ENCODE measurements at places on chromosomes 5 and 9.

- no peak for DNase-seq
Measured at GRCh38 chr5:4868140-4868735, 271.9 kb upstream of the ADAMTS16 start.

- DNase-seq: no peak
Measured at GRCh38 chr9:33189331-33189791, 22.2 kb upstream of the B4GALT1 start.

DNA sequence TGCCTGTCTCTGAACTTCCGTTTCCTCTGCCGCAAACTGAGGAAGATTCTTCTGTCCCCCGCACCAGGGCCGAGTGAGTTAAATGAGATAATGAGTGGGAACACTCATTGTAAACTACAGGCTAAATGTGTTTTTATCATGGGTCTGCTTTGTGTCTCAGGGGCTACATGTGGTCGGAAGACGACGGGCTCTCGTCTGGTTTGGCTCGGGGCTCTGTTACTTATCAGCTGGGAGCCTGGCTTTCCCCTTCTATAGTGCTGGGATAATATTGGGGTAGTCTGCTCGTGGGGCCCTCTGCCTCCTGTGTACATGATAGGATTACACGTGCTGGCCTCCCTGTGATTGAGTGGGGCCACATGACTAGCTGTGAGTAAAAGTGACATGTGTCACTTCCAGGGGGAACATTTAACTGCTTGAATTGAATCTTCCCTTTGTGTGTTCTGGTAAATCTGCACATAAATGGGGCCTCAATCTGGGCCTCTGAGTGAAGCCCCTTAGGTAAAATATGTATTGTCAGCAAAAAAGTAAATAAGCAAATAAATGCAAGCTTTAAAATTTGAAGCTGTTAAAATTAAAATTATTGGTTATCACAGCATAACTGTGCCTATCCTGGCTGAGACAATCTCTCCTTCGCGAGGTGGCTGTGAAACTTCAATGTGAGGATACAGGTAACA, 86.9 kb upstream of the SH3PXD2B start:
- DNase-seq: peak; percentile 51

DNA sequence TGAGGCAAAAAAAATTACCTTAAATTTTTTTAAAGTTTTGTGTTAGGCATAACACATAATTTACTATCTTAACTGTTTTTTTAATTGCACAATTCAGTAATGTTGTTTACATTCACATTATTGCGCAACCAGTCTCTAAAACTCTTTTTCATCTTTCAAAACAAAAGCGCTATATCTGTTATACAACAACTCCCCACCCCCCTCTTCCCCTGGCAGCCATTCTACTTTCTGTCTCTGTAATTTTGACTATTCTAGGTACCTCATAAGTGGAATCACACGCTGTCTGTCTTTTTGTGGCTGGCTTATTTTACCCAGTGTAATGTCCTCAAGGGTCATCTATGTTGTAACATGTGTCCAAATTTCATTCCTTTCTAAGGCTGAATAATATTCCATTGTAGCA, 241.5 kb upstream of the DMRT1 start:
- no peak for DNase-seq

DNA sequence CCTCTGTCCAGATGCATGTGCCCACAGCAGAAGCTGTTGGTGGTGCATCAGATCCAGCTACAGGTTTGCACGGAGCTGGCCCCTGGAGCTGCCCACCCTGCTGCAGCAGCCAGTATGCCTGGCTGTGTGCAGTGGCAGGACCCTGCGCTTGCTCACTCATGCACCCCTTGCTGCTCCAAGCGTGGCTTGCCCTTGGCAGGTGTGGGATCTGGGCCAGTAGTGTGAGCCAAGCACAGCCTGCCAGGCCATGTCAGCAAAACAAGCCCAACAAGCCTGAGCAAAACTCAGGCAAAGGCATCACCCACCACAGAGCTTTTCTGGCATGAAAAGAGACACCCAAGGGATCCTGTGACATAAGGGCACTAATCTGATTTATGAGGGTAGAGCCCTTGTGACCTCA, 18.3 kb upstream of the ECPAS start:
- DNase-seq: no peak

DNA sequence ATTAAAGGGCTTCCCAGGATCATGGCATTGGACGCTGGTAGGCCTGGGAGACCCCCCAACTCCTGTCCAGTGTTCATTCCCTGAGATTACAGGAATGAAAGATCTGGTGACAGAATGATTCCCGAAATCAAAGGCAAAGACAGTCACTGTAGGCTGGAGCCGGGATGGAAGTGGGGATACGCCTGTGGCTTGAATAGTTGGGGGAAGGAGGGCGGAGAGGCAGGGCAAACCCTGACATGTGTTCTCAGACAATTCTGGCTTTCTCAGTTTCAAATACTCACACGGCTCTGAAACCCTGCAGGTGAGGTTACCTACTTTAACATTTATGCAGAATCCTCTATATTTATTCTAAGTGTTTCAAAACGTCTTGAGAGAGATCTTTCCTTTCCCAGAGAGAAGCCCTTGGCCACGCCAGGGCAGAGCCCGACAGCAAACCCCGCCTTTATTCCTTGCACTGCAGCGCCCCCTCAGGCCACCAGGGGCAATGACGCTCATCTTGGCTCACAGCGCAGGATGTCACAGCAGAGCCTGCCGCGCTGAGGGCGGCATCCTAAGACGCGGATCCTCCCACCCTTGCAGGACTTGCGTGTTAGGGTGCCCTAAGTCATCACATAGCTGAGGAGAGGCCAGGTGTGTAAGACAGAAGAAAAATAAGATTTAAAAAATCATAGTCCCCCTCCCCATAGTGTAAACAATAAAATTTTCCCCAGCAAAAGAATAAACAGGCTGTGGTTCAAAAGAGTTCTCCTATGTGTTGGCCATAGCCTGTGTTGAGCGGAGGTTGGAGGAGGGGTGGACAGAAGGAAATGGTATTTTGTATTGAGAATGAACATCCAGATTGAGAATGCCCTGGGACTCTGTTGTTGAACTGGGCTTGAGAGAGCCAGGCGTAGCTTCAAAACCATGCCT, 284.5 kb downstream of the NTRK2 start:
- peak; percentile 87 for DNase-seq

- DNase-seq: no peak
Measured at GRCh38 chr5:11584017-11584416, 320.2 kb downstream of the CTNND2 start.

DNA sequence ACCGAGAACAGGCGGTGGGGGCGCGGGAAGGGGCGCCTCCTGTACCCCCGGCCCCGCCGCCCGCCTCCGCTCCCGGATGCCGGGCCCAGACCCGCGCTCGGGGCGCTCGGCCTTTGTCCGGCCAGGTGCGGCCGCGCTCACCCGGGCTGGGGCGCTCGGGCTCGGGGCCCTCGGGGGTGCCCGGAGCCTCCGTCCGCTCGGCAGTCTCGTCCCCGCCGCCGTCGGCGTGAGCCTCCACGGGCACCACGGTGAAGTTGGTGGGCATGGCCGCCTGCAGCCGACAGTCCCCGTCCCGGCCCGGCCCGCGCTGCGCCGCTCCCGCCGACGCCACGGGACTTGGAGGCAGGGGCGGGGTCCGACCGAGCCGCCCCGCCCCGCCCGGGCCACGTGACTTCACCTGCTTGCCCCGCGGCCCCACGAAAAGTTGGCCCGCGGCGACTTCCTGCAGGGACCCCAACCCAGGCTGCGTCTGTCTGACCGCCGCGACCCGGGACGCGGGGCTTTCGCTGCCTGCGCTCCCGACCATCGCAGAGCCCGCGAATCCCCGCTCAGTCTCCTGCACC, at the start of gene SLC12A7:
SLC12A7 (minus strand) TSS at position 337 of the 563 bp plus-strand sequence; CDS start at position 265, 72 bp downstream.
- DNase-seq: no peak

- no peak for DNase-seq
Measured at GRCh38 chr5:129748913-129749880, 1.3 kb downstream of the MINAR2 start.

DNA sequence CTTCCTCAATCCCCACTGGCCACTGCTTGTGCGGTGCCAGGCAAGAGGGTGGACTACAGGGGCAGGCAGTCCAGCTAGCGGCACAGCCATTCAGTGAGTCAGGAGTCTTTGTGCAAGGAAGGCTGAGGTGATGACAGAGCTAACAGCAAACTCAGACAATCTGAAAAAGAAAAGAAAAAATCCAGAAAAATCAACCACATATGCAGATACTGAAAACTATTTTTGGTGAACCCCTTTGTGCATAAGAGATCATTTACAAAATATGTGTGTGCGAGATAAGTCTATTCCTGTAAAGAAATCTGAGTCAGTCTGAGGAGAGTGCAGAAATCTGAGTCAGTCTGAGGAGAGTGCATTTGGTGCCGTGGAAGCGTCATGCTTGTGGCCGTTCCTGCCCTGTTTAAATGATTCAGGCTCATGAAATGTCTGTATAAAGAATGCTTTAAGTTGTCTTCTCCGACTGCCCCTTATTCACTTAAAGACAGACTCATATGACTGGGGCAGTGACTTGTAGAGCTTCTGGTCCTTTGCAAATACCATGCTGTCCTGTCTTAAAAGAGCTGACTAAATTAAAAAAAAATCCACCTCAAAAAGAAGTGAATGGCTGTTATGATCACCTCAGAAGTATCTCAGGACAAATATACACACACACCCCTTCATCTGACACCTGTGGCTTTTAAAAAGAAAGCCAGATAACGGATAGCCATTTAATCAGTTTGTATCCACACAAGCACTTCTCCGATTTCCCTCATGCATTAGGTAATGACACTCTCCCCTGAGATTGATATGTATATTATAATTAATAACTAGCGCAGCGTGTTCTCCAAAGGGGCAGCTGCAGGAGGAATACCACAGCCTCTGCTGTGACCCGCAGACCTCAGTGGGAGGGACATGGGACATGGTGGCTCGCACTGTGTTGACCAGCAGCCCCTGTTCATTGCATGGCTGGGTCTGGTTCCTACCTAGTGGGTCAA, 47.3 kb downstream of the TRIO start:
- DNase-seq: no peak

DNA sequence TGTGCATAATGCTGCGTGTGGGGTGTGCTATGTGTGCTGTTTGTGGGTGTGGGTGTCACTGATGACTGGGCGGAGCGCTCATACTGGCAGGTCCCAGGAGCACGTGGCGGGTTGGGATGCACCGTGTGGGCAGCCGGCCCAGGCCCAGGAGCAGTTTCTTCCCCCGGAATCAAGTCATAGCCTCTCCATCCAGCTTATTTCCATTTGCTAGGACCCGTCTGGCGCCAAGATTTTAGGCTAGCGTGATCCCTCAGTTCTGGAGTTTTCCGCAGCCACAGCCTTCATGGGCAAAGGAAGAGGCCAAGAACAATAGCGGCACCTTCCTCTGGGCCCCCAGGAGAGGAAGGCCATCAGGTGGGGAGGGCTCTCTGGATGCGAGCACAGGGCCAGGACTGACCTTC, 43.3 kb upstream of the NEURL1B start:
- no peak for DNase-seq

DNA sequence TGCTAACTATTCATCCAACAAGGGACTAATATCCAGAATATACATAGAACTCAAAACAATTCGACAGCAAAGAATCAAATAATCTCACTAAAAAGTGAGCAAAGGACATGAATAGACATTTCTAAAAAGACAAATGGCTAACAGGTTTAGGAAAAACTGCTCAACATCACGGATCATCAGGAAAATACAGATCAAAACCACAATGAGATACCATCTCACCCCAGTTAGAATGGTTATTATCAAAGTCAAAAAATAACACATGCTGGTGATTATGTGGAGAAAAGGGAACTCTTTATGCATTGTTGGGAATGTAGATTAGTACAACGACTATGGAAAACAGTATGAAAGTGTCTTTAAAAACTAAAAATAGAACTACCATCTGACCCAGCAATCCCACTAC, 150.1 kb downstream of the DEPDC1B start:
- no peak for DNase-seq

- DNase-seq: peak; percentile 87
Measured at GRCh38 chr9:136631038-136632000, 31.4 kb upstream of the EGFL7 start.

DNA sequence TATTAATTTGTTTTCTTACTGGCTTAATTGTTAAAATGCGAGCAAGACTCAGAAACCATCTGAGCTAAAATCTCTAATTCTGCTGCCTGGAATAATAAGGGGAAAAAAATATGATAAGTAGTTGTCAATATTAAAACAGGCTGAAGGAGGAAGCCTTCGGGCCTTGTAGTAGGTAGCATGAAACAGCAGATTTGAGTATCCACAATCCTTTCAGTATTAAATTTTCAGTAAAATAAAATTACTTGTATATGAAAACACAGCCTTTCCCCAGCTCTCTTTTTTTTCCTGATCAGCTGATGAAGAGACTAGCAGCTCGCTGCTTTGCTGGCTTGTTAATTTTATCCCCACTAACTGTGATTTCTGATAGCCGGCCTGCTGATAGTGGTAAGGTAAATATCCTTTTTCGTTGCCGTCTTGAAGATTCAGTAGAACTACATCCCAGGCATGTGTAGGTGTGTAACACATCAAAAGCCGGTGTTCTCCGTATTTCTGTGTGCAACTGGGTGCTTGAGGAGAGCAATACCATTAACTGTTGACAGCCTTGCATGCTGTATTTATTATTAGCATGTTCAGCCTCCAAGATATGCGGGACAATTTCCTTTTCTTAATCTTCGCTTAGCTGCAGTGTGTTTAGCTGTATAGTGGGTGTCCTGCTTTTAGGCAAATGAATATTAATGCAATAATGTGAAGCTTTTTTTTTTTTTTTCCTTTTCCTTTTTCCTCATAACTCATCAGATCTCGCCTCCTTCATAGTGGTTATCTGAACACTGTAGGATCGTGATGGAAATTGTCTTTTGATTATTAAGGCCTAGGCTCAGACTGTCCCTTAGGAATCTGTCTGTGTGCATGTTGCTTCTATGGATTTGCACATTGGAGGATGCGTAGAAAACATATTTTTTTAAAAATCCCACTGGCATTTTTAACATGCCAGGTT, 144.6 kb downstream of the SMARCA2 start:
- no peak for DNase-seq

GRCh38 chr9:110776221-110776620, 107.6 kb downstream of the MUSK start:
- DNase-seq: no peak

GRCh38 chr5:103840600-103840999, 278.0 kb upstream of the NUDT12 start:
- DNase-seq: no peak

DNA sequence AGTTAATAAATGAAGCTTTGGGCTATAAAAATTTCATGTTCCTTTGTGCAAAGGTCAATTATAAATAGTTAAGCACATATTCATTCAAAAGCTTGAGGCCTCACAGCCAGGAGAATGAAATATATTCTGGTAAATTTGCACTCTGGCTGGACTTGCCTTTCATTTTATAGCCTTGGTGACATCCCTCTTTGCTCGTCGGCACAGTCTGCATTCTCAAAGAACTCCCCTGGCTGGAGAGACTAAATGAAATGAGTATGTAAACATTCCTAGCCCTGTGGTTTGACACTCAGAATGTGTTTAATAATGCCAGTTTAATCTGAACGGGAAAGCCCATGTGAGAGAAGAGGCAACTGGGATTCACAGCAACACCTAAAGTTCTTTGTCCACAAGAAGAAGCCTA, 285.6 kb downstream of the BRINP1 start:
- no peak for DNase-seq

- DNase-seq: no peak
Measured at GRCh38 chr9:5041390-5042115, 56.5 kb downstream of the JAK2 start.

All from left forelimb (tissue), 1 donor.